ENCODE measurements at places on chromosomes 1 and 21.

- DNase-seq, result no peak
These were observed 169.5 kb upstream of the DPYD start for GRCh38 chr1:98090351-98090750.

DNA sequence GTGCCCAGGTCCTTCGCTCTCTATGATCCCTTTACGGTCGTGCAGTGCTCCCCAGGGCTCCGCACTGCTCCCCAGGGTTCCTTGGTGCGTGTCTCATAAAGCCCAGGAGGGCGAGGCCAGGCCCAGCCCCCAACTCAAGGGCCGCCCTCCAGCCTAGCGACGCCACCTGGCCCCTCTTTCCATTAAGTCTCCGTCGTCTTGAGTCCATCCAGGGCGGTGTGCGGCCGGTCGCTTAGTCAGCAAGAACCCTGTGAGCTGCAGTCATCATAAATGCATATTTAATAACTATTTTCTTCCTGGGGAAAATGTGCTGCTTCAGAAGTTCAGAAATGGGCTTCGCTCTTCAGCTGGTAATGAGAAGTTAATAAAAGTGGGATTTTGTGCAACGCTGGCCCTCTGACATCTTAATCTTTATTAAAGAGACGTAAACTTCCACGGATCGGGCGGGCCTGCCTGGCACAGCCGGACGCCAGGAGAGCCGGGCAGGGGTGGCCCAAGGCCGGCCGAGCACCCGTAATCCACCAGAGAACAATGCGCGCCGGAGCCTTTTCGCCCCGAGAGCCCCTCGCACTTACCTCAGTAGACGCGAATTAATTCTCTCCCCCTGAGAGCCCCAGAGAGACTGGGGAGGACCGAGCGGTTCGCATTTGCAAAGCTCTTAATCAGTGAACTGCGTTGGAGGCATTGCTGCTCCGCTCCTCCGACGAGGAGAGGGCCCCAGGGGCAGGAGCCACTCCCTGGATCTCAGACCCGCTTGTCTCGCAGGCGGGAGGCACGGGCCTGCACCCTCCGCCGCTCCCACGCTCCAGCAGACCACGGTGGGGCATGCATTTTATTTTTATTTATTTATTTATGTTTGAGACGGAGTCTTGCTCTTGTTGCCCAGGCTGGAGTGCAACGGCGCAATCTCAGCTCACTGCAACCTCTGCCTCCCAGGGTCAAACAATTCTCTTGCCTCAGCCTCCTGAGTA lies 188.3 kb upstream of the ARHGEF16 start:
- DNase-seq, result no peak

- DNase-seq, result peak; percentile 70
These were observed 2.2 kb downstream of the JUN start for GRCh38 chr1:58781541-58782177.

DNA sequence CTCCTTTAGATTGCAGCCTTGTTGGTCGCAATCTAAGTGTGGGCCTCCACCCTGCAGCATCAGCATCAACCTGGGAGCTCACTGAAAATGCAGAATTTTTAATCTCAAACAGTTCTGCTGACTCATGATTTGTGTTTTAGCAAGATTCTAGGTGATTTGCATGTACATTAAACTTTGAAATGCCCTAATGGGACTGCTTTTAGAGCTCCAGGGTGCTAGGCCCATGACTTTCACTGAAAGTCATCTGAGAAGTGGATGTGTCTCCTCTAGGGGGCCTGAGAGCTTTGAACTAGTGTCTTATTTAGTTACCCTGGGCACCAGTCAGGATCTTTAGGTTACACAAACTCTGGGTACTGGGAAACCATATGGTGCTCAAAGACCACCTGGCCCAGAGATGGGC lies 9.0 kb downstream of the TRIM67 start:
- no peak for DNase-seq

DNA sequence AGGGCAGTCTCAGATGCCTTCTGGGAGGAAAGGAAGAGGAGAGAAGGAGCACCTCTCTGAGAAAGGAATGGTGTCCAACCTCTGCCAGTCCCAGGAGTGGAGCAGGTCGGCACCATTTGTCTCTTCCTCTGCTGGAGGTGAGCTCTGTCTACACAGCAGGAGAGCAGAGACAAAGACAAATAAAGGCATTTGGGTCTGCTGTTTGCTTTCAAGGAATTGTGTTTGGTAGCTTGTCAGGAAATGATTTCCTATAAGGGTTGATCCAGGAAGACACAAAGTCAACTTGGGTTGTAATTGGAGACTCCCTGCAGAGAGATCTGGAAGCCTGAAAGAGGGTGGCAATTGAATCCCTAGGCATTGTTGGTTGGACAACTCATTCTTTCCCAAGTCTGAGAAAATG lies 34.5 kb upstream of the PLXNA2 start:
- DNase-seq, result no peak

- no peak for DNase-seq
These were observed 15.0 kb upstream of the LRP8 start for GRCh38 chr1:53342735-53343470.

DNA sequence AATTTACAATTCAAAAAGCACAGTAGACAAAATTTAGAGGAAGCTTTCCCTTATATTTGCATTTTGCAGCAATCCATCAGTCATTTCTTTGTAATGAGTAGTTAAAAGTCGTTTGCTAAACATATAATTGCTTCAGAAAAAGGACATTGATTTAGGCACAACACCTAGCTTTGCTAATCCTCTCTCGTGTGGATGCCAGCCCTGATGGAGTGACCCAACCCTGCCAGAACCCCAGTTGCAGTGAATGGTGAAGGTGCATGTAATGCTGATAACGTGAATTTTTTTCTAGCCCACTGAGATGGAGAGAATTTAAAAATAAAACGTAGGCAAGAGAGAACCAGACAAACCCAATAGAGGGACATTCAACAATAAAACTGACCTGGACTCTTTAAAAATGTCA lies 263.4 kb downstream of the GRIK1 start:
- DNase-seq, result no peak

DNA sequence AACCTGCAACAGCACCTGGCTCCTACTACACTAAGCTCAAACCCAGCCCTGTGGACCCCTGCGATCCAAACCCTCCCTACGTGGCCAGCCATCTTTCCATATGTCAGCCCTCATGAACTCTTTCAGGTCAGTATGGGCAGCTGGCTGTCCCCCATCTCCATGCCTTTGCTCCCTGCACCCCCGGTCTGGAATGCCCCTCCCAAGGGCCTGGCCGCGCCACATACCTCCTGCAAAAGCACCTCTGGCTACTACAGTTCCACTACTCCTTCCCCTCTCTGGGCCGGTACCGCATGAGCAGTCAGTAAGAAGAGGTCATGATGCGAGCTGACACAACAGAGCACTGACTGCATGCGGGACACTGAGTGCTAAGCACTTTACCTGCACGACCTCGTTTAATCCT lies 10.0 kb upstream of the TAGLN2 start:
- no peak for DNase-seq

- no peak for DNase-seq
These were observed 1617.8 kb downstream of the KCNT2 start for GRCh38 chr1:194990483-194990882.

GRCh38 chr1:198132060-198132781 lies 24.6 kb upstream of the NEK7 start:
- no peak for DNase-seq

DNA sequence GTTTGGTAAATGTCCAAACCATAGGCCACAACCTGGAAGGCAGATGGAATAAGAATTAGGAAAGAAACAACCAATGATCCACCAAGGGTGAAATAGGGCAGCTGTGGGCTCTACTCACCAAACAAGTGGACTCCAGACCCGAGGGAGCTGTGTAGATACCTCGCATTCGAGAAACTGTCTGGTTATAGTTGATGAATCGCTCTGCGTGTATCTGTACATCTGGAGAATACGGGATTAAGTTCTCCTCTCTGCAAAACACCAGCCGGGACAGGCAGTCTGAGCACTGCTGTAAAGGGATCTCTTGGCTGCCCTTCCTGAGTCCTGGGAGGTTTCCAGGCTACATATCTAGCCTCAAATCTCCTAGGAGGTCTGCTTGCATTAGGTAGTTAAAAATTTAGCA lies 9.4 kb upstream of the UBR4 start:
- no peak for DNase-seq

GRCh38 chr1:2948751-2949680 lies 72.3 kb upstream of the ACTRT2 start:
- DNase-seq, result no peak

DNA sequence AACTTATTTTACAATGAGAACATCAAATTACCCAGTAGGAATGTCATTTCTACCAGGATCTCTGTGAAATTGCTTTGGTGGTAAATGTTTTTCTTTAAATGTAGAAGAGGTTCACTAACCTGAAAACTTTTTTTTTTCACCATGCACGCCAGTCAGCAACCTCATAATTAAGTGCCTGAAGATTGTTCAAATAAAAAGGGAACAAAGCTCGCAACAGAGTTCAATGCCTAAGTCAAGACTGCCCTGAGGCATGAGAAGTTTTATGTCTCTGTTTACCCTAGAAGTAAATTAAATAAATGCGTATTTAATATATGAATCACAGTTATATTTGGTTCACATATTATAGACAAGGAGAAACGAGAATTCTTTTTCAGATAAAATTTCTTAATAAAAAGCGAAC lies 13.8 kb upstream of the SYDE2 start:
- DNase-seq, result no peak

- peak; percentile 65 for DNase-seq
These were observed 23.8 kb downstream of the C21orf91 start for GRCh38 chr21:17795146-17796036.

DNA sequence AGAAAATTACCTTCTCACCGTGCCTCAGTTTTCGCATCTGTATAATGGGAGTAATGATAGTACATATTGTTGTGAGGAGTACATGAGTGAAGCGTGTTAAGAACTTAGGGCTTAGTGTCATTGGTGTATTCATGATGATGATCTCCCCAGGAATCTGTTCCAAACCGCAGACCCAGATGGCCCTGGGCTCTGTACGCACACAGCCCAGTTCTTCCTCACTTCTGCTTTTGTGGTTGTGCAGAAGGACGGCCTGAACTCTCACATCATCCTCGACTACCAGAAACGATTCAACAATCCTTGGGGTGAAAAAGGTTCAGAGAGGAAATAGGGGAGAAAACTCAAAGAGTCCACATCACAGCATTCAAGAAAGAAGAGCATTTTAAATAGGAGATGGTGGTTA lies 323.0 kb downstream of the CAMTA1 start:
- no peak for DNase-seq

DNA sequence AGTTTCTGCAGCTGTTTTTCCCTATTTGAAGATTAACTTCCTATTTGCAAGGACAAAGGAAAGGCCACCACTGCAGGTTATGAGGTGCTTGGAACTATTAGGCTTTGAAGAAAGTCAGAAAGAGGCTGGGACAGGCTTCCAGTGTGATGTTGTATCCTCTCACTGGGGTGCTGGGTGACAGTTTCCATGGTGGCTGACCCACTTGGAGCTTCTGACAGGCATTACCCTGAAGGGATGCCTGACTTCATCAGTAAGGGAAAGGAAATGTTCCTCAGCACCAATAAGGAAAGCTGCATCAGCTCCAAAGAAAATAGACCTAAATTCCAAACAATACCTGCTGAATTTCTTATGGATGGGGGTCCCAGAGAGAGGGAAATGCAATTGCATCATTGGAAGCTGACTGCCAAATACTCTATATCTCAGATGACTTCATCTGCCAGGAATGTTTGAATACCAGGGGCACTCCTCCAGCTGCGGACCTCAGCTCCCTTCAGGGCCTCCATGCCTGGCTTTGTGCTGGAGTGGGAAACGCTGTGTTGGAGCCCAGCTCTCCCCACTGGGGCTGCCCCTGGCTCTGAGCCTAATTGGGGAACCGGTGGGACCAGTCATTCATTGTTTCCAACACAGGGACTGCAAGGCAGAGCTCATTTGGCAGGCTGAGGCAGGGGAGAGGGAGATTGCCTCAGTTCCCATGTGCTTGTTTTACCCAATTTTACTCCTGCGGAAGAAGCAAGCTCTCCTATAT lies 76.6 kb downstream of the RGL1 start:
- DNase-seq, result no peak

GRCh38 chr1:56387071-56387740 lies 192.2 kb downstream of the PLPP3 start:
- no peak for DNase-seq

DNA sequence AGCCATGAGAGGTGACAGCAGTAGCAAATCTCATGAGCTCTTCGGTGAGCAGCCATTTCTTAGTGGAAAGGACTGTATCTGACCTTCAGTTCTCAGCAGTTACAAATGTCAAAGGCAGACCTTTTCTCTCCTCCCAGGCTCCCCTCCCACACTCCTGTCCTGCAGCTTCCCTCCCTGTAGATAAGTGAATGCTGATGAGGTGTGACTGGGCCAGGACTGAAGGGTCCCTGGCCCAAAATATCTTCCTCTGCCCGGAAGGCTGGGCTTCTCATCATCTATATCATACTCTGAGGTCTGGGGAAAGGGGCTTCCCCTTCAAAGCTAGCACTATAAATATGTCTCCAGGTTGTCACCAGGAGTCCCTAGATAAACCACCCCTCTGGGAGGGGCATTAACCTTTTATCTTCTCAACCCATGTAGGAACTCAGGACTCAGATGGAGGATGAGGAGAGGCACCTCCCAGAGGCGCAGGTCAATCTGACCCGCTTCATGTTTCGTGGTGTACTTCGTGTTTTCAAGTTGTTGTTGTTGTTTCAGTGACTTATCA lies 3.6 kb upstream of the ADAMTSL4 start:
- no peak for DNase-seq

DNA sequence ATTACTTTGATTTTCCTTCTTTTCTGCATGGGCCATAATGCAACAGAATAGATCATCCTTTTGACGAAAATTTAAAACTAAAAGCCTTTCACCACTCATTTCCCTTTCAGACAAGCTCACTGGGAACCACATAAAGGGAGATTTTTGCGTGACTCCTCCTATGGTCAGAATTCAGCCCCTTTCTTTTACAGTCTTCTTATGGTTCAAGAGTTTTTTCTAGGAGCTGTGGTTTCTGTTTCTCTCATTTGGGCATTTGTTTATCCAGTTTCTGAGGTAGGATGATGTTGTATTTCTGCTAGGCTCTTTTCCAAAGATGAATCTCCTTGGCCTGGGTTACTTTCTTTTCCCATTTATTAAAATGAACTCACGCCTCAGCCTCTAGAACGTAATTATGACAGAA lies 16.9 kb downstream of the RGS1 start:
- DNase-seq, result no peak

GRCh38 chr1:232650845-232651244 lies 20.9 kb upstream of the SIPA1L2 start:
- no peak for DNase-seq

DNA sequence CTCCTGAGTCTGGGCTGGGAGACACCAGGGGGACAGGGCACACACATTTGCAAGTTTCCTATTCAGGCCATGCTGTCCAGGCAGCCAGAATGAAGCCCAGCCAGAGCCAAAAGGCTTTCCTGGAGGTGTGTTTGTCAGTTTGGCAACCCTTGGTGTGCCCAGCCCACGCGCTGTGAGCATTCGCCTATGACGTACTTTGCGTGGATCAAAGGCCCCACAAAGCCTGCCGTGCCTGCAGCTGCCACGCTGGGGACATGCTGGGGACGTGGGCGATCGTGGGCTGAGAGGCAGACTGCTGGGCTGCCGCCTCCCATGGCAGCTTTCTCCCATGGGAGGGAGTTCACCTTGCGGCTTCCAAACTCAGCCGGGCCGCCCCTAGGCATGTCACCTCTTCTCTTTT lies 57.5 kb downstream of the CD247 start:
- DNase-seq, result peak; percentile 64
